ENCODE measurements at places on chromosomes 7 and 10.

DNA sequence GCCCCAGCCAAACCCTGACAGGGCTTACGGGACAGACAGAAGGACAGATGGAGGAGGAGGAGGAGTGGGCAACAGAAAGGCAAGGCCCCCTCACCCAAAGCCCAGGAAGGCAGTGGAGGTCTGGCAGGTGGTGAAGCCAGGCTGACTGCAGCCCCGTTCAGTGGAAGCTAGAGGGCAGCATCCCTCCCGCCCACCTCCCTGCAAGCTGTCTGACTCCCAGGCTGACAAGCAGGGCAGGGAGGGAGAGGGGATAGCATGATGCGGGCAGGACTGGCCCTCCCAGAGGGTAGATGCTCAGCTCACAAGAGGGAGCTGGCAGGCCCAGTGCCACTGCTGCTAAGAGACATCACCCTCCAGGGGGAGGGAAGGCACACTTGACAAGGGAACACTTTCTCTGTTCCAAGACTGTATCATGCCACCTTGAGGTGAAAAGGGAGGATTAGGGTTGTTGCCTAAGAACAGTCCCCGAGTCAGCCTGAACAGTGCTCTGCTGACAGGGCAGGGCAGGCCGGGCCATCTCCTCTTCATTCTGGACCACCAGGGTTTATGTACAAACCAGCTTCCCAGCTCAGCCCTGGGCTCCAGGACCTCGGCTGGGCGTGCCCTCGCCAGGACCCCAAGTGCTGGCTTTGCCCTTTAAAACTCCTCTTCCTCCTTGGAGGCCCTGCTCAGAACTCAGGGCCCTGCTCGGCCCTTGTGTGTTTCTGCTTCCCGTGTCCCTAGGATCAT is 61.8 kb downstream of the RASGEF1A start:
- peak; percentile 71 for DNase-seq

DNA sequence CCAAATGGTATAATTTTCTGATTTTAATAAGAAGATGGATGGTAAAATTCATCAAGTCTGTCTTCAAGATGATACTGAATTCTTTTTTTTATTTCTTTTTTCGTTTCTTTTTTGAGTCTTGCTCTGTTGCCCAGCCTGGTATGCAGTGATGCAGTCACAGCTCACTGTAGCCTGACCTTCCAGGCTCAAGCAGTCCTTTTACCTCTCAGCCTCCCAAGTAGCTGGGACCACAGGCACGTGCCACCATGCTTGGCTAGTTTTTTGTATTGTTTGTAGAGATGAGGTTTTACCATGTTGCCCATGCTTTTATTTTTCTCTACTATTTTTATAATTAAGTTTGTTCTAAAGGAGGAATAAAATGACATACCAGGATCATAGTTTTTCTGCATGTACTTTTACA is 52.1 kb upstream of the HELLS start:
- no peak for DNase-seq

GRCh38 chr10:71332466-71332865 is 13.4 kb downstream of the SLC29A3 start:
- no peak for DNase-seq

DNA sequence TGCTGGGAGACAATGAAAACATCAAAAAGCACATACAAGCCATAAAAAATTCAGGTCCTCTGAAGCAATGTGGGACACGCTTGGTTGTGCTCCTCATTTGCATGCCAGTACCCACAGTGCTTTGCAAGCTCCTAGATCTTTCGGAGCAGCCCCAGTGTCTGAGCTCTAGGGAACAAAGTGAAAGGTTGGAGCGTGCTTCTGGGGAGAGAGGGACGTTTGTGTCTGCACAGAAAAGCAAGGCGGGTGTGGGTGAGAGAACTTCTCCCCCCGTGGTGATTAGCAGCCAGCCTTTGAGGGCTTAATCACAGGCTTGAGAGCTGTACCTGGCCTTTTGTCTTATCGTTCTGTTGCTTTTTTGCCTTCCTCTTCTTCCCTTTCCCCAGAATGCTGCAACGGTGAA is 76.7 kb upstream of the HABP2 start:
- DNase-seq = no peak

GRCh38 chr10:109957092-109957797 is 33.9 kb upstream of the XPNPEP1 start:
- DNase-seq = no peak
